BJ (cell line): ENCODE measurements at places on chromosomes 7 and 10.

DNA sequence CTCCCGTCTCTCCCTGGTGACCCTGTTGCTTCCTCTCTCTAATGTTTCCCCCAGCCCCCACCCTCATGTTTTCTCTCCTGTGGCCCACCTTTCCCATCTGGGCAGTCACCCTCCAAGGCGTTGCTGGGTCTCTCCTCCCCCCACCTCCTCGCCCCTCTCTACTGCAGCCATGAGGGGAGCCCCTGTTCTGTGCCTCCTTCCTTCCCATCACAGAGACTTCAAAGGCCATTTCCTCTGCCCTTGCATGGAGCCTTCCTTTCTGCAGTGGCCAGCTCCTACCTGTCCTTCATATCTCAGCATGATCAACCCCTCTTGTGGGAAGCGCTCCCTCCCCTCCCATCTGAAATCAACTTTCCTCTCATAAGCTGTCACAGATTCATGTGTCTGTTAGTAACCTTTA lies 194.0 kb upstream of the PRSS58 start:
- no peak for DNase-seq

DNA sequence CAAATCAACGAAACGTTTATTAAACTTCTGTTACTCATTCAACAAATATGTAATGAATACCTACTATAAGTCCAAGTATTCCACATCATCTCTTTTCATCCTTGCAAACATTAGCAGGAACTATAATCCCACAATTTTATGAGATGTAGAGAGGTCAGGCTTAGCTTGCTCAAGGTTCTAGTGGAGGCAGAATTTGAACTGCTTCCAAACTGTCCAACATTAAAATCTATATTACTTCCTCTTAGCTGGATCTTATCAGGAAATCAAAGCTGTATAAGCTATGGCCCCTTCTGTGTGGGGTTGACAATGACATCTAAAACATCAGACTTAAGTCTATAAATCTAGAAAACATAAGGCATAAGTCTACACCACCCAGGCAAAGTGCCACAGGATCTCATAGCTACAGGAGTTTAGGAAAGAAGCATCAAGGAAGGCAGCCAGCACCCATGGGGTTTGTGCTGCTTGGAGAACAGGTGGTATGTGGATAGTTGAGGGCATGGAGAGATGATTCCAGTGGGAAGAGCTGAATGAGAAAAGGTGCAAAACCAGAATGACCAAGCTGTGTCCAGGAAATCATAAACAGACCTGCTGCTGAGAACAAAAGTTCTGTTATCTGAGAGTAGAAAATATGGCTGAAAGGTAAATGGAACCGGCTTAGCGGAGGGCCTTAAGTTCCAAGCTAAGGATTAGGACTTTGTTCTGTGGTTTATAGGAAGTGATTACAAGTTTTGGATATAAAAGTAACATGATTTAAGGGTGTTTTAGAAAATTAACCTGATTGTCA lies 34.5 kb downstream of the PAPSS2 start:
- DNase-seq = no peak

DNA sequence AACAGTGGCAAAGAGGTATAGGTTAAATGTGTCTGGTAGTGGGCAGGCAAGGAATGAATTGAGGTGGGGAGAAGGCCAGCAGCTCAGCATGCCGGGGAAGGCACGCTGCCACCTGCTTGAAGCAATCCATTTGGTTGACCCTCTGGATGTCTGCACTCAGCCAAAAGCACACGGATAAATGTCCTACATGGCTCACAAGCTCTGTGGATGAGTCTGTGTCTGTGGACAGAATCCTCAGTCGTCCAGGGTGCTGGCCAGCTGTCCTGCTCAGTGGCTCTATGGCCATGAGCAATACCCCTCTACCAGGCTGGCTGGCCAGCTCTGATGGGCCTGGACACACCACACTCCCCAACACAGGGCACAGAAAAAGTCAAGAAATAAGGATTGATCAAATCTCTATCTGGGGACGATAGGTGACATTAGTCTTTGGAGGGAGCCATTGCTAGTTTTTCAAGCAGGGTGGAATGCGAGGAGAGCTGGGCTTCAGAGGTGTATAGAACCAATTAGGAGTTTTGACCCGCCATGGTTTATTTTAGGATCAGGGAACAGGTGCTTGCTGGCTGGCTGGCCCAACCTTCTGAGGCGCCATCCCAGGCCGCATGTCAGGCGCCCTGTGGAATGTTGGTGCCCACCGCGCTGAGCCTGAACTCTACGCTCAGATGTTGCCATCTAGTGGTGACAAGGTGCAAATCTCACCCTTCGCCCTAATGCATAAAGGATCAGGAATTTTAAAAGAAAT lies 493.4 kb downstream of the TNS3 start:
- DNase-seq = no peak

DNA sequence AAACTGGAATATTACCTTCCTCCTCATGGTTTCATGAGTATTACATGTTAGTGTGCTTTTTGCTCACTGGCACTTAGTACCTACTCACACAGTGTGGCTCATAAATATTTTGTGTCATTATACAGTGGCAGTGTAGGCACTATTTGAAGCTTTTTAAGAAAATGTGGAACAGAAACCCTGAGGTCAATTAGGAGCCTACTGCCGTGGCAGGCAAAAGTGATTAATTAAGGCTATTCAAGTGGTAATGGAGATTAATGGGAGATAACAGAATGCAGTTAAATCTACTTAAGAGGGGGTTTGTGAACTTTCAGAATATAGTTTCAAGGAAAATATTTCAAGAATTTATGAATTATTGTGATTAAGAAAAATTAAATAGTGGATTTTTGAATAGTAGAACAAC lies 277.6 kb downstream of the HGF start:
- no peak for DNase-seq

GRCh38 chr7:20249920-20250319 lies 32.7 kb upstream of the MACC1 start:
- no peak for DNase-seq

- DNase-seq = no peak
Measured at GRCh38 chr10:128149267-128150014, 23.2 kb upstream of the MKI67 start.

GRCh38 chr7:417625-417889 lies 102.1 kb downstream of the PDGFA start:
- no peak for DNase-seq

GRCh38 chr10:10361301-10361885 lies 656.3 kb upstream of the CELF2 start:
- DNase-seq = no peak

DNA sequence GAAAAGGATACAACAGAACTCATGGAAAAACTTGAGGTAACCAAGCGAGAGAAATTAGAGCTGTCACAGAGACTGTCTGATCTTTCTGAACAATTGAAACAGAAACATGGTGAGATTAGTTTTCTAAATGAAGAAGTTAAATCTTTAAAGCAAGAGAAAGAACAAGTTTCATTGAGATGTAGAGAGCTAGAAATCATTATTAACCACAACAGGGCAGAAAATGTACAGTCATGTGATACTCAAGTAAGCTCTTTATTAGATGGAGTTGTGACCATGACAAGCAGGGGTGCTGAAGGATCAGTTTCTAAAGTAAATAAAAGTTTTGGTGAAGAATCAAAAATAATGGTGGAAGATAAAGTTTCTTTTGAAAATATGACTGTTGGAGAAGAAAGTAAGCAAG lies 62.1 kb downstream of the AKAP9 start:
- DNase-seq = no peak

GRCh38 chr7:3236268-3236667 lies 64.8 kb upstream of the SDK1 start:
- DNase-seq = no peak

- no peak for DNase-seq
Measured at GRCh38 chr7:17063045-17063383, 181.2 kb upstream of the AGR3 start.

DNA sequence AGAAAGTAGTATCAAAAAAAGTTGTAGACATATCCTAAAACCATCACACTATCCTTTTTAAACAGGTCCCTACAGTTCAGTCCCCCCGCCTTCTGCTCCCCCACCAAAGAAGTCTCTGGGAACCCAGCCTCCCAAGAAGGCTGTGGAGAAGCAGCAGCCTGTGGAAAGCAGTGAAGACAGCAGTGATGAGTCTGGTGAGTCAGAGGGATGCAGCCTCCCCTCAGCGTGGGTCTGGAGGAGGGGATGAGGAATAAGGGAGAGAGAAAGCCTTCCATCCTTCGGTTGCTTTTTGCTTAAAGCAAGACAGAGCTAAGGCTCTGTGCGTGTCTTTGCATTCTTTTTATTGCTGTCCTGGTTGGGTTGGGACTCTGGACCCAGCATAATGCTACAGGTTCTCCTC lies 7.6 kb downstream of the NOLC1 start:
- no peak for DNase-seq

- no peak for DNase-seq
Measured at GRCh38 chr10:121036431-121036830, 185.3 kb downstream of the WDR11 start.

- no peak for DNase-seq
Measured at GRCh38 chr7:34090816-34091215, 185.5 kb downstream of the BMPER start.

- DNase-seq = no peak
Measured at GRCh38 chr10:124594240-124594639, 132.6 kb downstream of the LHPP start.

- no peak for DNase-seq
Measured at GRCh38 chr10:9097206-9097990, 1042.9 kb downstream of the GATA3 start.

DNA sequence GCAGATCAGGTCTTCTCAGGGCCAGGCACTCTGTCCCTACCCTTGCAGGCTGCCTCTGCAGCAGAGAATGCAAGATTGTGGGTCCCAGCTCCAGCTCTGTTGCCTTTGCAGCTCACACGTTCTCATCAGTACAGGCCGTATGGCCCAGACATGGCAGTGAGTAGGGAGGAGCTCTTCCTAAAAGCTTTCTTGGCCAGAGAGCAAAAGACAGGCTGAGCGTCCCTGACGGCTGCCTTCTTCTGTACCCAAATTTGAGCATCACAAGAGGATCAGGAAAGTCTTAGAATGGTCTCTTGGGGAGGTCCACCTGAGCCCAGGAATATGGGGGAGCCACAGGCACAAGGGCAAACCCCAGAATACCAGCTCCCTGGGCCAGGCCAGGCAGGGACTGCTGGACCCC lies 266.3 kb upstream of the ZMIZ1 start:
- no peak for DNase-seq

DNA sequence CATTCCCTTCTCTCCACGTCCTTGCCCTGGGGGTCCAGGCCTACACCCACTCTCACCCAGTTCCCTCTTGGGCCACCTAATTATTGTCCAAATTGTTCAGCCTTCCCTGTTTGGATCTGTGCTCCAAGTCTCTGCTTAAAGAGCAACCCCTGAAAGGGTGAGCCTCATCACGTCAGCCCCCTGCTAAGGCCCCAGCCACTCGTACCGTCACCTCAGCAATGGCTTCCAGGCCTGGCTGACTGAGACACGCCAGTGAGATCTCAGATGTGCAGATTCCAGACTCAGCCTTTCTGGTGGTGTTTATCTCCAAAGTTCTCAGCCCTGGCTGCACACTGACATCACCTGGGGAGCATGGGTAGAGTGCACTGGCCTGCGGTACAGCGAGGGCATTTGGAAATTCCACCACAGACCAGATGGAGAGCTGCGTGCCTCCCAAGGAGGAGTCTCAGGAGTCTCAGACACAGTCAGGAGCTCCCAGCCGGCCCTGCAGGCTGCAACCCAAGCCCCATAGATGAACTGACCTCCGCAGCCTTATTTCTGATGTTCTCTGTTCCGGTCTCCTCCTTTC lies 87.5 kb downstream of the PRKAG2 start:
- DNase-seq = no peak

GRCh38 chr10:17850501-17850900 lies 41.4 kb downstream of the MRC1 start:
- DNase-seq = no peak

DNA sequence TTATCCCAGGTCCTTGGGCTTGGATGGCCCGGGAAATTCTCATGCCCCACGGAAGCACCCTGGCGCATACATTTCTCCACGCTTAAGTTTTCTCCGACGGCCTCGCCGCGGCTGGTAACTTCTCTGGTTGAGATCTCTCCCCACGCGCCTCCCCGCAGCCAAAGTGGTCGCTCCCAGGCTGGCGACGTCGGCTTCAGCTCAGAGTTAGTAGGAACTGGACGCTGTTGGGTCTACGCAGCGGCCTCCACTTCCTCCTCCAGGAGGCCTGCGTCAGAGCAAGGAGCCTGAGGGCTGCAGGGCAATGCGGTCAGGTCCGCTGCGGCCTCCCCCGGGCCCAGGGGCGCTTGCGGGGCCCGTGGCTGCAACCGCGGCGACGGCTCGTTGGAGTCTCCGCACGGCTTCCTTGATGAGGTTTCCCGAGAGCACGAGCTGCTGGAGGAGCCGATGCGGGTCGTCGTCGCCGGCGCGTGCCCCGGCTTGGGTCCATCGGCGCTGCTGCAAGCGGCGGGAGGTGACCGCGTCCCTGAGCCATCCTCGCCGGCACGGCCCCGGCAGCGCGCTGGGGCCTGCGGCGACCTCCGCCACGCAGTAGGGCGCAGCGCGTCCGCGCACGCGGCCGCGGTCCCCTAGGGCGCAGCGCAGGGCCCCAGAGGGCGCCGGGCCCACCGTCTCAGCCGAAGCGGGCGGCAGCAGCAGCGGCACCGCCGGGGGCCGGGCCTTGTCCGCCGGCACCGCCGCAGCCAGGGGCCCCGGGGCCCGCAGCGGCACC lies 744 bp downstream of the FRAT2 start:
- no peak for DNase-seq

GRCh38 chr7:40964610-40965009 lies 738.3 kb downstream of the INHBA start:
- DNase-seq = no peak

- no peak for DNase-seq
Measured at GRCh38 chr7:150325110-150325611, 1.8 kb upstream of the ACTR3C start.

DNA sequence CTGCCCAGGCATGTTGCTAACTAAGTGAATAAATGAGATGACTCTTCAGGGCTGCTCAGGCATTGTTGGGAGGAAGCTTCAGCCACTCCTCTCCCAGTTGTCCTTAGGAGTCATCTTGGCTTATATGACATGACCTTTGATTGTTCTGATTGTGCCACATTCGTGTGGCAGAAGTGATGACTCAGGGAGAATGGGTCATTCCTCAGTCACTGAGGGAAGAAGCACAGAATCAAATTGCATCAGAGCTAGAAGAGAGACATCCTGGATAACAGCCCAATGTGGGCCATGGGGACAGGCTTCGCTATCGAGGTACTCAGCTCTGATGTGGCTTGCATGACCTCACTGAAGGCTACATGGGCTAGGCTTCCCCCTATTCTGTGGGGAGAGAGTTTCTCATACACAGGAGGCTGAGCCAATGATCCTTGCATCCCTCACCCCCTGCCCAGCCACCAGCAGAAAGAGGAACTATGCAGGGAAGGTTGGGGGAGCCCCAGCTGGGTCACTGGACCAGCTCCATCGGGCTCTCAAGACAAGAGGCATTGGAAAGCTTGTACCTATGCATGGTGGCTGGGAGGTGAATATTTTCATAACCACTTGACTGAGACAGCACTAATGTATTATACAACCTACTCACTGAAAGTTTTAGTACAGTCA lies 6.0 kb upstream of the HMX3 start:
- no peak for DNase-seq

GRCh38 chr10:79028056-79028430 lies 40.7 kb upstream of the ZMIZ1 start:
- DNase-seq = no peak

- no peak for DNase-seq
Measured at GRCh38 chr7:127392182-127392565, 334 bp downstream of the ZNF800 start.

GRCh38 chr7:105403128-105403527 lies 14.4 kb upstream of the SRPK2 start:
- no peak for DNase-seq
